NCI-H1105 treated with DMSO at 0.1 percent for 48 hours (cell line): ENCODE measurements at places on chromosomes 6 and 20.
A peak's percentile ranks its signal among the peaks of the same experiment; 100 is the strongest.

DNA sequence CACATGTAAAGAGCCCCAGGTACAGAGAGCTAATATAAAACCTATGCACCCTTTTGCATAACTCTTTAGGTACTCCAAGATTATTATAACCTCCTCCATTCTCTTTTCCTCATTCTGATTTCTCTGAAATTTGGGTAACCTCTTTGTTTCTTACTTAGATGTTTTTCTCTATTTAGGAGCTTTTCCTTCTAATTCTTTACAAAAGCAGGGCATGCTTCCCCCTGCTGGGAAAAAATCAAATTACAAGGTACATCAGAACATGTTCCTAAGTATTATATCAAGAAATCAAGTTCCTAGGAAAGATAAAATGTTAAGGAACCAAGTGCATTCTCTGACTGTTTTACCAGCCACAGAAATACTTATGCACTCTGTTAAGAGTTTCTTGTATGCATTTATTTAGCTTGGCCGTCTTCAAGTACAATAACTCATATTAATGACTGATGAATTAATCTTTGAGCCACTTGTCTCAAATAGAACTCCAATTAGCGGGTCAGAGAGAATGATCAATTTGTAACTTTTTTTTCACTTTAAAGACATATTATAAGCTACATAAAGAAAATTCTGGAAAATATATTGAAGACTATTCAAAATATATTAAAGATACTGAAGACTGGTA, 2.1 kb downstream of the KHDRBS2 start:
- peak; percentile 29 for DNase-seq

DNA sequence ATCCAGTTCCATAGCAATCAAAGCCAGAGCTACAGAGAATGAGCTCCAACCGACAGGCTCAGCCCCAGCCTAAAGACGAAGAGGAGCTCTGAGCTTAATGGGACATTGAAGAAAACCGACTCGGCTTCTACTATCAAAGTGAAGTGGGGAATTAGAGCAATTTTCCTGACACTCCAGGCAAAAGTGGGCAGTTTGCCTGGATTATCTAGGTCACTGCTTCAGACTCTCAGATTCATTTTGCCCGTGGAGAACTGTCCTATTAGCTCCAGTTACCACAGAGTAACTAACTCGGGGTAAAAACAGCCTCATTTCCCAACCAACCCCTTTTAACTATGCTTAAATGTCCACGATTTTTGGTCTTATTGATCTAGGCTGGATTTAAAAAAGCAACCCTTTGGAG, 592.1 kb upstream of the NRSN1 start:
- peak; percentile 96 for DNase-seq

- DNase-seq = no peak
These were observed 51.0 kb upstream of the PMEPA1 start for GRCh38 chr20:57760698-57761412.

DNA sequence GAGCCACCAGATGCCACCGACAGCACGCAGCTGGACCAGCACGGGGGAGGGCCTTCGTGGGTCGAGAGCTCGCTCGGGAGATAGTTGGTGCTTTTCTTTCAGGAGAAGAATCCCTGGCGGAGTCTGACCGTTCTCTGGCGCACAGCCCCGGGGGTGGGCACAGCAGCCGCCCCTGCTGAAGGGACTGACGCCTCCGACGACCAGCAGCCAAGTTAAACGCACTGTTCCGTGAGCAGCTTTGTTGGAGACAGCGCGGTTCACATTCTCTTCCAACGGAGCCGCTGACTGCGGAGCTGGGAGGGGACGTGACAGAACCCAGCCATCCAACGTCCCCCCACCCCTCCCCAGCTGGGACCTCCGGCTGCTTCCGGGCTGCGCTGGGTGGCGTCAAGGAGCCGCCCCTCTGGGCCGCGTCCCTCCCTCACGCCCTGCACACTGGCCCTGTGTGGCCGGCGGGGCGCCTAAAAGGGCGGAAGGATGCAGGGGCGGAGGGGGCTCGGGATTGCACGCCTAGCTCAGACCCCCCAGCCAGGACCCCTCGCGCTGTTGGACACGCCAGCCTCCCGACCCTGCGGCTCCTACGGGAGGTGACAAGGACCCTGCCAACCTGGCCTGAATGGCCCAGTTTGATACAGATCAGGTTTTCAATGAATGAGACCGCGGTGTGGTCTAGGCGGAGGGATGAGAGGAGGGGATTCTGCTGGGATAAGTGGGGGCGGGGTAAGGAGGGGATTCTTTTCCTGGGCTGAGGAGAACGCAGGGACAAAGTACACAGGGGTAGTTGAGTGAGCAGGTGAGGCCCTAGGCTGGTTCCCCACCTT, 36.4 kb upstream of the KHDC1 start:
- no peak for DNase-seq

DNA sequence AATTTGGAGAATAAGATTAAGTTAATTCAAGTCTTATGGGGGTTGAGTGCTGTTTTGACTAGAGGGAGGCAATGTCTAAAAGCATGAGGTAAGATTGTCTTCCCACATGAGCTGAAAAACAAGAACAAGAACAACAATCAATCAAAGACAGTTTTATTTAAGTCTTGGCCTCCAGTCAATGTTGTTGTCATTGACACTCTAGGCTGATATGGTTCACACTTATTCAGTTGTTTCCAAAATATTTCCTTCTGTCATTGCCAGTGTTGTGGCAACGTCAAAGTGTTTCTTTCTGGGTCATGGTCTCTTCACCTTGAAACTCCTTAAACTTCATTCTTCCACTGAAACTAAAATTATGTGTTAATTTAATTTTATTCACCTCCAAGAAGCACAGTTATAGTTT, 72.4 kb downstream of the GRIK2 start:
- no peak for DNase-seq

DNA sequence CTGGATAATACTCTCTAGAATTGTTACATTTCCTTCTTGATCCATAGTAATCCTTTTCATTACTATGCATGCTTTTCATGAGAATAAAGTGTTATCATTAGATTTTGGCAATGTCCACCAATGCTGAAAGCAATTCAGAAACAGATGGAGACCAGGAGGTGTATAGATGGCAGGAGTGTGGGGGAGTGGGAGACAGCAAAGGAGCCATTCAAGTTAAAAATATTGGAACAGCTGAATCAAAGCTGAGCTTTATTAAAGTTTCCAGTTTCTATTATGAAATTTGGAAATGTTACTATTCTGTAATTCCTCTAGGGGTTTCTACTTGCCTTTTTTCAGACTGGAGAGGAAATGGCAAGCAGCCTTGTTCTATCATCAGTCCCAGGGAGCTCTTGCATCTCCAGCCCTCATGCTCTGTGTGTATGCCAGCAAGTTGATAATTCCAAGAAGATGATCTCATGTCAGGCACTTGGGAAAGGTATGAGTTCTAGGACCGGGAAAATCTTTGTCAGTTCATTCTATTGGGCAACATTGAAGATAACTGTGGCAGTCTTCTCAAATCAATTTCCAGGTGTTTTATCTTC, 228.0 kb downstream of the CD109 start:
- DNase-seq = no peak

GRCh38 chr6:107819964-107820337, 4.2 kb downstream of the SCML4 start:
- DNase-seq = no peak

DNA sequence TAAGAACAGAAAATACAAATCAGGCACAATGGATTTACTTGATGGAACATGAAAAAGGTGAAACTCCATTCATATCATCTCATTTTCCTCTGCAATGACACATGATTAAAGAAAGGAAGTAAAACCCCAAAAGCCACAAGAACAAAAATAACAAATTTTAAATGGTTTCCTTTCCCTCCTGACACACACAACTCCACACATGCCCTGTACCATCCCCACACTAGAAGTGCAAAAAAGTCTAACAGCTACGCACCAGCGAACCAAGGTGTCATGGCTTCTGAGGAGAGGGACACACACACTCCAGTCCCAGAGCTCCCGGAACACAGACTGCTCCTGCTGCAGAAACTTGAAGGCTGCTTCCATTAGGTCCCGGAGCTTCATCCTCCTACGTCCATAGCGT, 25.3 kb downstream of the MDN1 start:
- no peak for DNase-seq

DNA sequence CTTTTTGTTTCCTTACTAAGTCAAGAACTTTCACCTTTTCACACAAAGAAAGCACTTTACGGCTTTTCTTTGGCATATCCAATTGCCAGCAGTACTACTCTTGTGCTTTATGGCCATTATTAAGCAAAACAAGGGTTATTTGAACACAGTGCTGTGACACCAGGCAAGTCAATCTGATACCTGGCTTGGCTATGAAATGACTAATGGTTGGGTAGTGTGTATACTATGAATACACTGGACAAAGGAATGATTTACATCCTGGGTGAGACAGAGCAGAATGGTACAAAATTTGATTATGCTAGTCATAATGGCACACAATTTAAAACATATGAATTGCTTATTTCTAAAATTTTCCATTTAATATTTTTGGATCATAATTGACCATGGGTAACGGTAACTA, 22.1 kb upstream of the ADGRF1 start:
- DNase-seq = no peak

- no peak for DNase-seq
These were observed 62.7 kb downstream of the PLCB1 start for GRCh38 chr20:8194721-8195120.

DNA sequence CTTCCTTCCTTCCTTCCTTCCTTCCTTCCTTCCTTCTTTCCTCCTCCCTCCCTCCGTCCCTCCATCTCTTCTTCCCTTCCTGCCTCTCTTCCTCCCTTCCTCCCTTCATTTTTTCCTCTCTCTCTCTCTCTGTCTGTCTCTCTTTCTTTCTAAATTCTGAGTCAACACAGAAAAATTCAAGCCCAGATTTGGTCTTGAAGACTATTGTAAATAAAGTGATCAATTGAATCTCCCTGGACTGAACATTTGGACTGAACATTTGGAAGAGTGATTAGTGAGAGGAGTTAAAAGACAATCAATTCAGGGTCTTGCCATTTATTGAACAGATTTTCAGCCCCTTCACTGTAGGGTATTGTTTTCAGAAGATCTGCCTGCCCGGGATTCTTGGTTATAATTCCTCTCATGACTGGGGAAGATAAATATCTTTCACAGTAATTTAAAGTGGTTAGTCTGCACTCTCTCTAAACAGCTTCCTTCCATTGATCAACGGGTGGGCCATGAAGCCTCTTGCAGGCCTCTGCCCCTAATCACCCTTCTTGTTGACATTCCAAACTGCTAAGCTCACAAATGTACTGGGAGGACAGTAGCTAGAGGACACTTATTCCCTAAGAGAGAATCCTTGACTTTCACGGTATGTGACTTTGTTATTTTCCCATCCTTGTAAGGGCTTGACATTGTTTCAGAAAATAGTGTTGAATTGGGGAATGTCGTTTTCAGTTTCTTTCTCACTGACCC, 101.7 kb upstream of the BMP2 start:
- DNase-seq = no peak

DNA sequence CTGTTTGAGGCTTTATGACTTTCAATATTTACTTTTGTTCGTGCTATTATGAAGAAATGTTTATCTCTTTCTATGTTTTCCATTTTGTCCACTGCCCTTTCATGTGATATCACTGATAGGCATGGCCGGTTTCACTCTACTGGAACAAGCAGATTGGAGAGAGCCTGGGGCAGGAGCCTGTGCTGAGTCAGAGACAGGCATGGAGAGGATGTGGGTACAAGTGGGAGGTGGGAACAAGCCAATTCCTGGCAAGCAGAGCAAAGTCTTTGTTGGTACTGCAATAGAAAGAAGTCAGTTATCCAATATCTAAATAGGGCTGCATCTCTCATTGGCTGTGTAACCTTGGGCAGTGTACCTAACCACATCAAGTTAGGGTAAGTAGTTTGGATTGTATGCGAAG, 545.6 kb upstream of the MAP3K7 start:
- DNase-seq = no peak

DNA sequence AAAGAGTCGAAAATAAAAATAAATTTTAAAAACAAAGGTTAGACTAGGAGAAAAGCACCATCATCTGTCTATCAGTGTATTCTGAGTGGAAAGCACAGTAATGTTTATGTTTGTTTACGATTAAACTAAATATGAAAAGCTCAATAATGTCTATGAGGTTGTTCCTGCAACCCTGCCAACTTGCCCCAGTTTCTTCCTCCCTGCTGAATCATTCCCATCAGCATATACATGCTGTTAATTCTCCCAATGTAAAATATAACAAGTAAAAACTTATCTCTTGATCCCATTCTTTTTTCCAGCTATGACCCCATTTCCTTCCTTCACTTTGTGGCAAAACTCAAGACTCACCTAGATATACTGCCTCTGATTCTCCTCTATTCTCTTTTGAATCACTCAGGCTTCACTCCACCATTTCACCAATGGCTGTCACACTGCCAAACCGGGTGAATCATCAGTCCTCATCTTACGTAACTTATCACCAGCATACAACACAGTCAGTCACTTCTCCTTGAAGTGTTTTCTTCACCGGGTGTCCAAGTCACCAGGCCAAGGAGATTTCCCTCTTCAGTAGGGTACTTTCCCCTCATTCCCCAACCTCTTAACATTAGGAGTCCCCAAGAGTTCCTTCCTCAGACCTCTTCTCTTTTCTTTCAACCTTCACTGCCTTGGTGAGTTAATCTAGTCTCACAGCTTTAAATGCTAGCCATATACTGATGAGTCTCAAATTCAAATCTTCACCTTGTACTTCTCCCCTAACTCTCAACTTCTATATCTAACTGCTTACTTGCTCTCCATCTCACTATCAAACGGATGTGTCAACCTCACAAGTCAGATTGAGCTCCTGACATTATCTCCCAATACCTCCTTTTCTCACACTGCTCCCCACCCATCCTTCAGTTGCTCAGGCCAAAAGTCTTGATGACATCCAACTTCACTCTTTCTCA, 6.2 kb downstream of the TMEM242 start:
- no peak for DNase-seq

- no peak for DNase-seq
These were observed 47.9 kb downstream of the KHDC1L start for GRCh38 chr6:73177221-73177944.
